Upper lobe of right lung (tissue), 1 donor: ENCODE measurements at places on chromosomes 13 and 19. TPM values are rescaled to one million over a fixed set of nuclear protein-coding genes. Genes with fewer than 3 reads are reported as not detected.

GRCh38 chr13:43441899-43442499 is 344.8 kb downstream of the ENOX1 start:
- DNase-seq, result no peak
- no peaks in the 10 kb centered on the region for H3K27me3 ChIP-seq
- no peaks in the 10 kb centered on the region for H3K36me3 ChIP-seq
- no peak overlapping the region for H3K4me3 ChIP-seq
- H3K27ac ChIP-seq, result no peak overlapping the region
- no peaks in the 10 kb centered on the region for H3K4me1 ChIP-seq

GRCh38 chr13:105643966-105644365 is 891.5 kb downstream of the EFNB2 start:
- no peak overlapping the region for H3K27ac ChIP-seq
- H3K4me1 ChIP-seq, result no peaks in the 10 kb centered on the region
- no peak for DNase-seq
- no peaks in the 10 kb centered on the region for H3K36me3 ChIP-seq

- DNase-seq, result no peak
- peaks cover 20% of the 10 kb centered on the region for H3K4me1 ChIP-seq
- H3K4me3 ChIP-seq, result peak overlapping the region; percentile 80
- peaks cover 11% of the 10 kb centered on the region for H3K36me3 ChIP-seq
- H3K27me3 ChIP-seq, result no peaks in the 10 kb centered on the region
- peak overlapping the region; percentile 95 for H3K27ac ChIP-seq
Measured at GRCh38 chr19:48991873-48992580, 1.1 kb downstream of the GYS1 start.

GRCh38 chr19:38293281-38293680 is 10.8 kb upstream of the C19orf33 start:
- H3K4me3 ChIP-seq, result no peak overlapping the region
- no peak for DNase-seq
- H3K27me3 ChIP-seq, result no peaks in the 10 kb centered on the region
- H3K4me1 ChIP-seq, result peaks cover 13% of the 10 kb centered on the region

DNA sequence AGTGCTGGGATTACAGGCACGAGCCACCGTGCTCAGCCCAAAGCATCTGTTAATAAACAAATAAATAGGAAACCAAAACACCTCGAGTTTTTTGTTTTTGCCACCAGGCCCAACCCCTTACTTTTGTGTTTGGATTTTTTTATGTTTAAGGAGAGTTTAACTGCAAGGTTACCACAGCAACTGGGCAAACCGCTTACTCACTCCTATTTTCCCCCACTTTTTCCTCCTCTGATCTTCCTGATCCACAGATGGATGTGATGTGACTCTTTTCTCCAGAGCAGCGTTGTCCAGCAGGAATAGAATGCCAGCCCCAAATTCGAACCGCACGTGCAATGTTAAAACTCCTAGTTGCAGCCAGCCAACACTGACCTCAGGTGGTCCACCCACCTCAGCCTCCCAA is 2.1 kb upstream of the PNMA8B start:
- no peak overlapping the region for H3K27ac ChIP-seq
- H3K4me3 ChIP-seq, result no peak overlapping the region
- H3K36me3 ChIP-seq, result no peaks in the 10 kb centered on the region
- peaks cover 16% of the 10 kb centered on the region for H3K4me1 ChIP-seq
- DNase-seq, result no peak

DNA sequence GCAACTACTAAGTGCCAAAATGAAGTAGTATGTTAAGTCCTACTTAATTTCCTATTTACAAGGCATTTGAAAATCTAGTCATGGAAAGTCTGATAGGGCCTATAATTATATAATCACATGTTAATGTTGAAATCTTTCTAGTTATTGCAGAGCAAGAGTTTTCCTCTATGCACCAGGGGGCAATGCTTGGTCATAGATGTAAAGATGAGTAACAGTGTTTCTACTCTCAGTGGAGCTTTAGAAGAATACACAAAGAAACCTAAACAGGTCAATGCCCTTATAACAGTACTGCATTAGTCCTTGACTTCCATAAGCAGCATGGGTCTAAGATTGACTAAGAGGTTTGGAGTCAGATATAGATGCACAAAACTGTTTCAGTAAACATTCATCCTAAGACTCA is 218.7 kb downstream of the KCTD12 start:
- no peaks in the 10 kb centered on the region for H3K36me3 ChIP-seq
- H3K27me3 ChIP-seq, result no peaks in the 10 kb centered on the region
- H3K4me3 ChIP-seq, result no peak overlapping the region
- H3K27ac ChIP-seq, result no peak overlapping the region

GRCh38 chr13:113086991-113087922 is 18.3 kb upstream of the F7 start:
- no peak overlapping the region for H3K4me3 ChIP-seq
- no peaks in the 10 kb centered on the region for H3K36me3 ChIP-seq
- H3K4me1 ChIP-seq, result no peaks in the 10 kb centered on the region
- H3K27ac ChIP-seq, result no peak overlapping the region

DNA sequence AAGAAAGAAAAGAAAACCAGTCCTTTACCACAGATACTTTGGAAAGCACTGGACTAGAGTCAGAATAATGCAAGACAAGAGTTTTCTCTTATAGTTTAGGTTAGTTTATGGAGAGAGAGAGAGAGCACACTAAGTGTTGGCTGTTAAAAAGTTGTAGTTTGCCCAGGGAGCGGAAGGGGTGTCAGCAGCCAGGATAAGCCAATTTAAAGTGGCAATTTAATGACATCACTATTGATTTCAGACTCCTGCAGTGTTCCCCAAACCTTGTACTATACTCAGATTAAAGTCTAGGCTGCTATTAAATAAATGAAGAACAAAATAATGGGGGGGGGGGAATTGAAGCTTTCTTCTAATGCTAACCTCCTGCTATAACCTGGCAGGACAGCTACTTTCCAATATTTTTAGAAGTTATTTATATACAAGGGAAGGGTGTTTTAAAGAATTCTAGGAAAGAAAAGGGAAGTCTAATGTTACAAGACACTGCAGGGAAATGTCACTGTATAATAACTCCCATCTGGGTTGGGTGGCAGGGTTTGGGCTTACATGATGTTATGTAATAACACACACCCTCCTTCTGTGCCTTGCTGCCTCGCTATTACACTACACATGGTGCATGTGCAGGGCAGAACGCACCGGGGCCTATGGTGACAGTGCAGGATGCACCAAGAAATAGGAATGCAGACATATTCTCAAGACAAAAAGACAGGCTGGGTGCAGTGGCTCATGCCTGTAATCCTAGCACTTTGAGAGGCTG is 19.9 kb downstream of the TPT1 start:
- H3K36me3 ChIP-seq, result no peaks in the 10 kb centered on the region
- H3K27ac ChIP-seq, result no peak overlapping the region
- peaks cover 13% of the 10 kb centered on the region for H3K4me1 ChIP-seq
- DNase-seq, result no peak
- no peaks in the 10 kb centered on the region for H3K27me3 ChIP-seq

DNA sequence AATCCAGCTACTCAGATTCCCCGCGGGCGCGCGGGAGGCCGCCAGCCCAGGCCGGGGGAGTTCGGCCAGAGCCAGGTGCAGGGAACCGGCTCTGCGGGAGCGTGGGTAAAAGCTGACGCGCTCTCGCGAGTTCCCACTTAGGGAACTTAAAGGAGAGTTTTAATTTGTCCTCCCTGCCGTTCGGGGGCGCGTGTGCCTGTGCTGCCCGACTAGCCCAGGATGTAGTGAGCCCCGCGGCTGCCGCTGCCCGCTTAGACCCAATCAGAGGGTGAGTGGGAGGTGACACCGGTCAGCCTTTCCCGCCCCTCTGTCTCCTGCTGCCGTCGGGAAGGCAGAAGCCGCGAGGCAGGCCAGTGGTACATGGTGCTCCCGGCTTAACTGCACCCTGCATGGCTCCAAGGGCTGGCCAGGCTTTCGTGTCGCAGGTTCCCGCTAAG is 36.0 kb upstream of the NEK3 start:
- no peaks in the 10 kb centered on the region for H3K27me3 ChIP-seq
- peak; percentile 89 for DNase-seq
- H3K36me3 ChIP-seq, result no peaks in the 10 kb centered on the region
- H3K27ac ChIP-seq, result peak overlapping the region; percentile 90
- H3K4me3 ChIP-seq, result peak overlapping the region; percentile 73
- peaks cover 16% of the 10 kb centered on the region for H3K4me1 ChIP-seq

DNA sequence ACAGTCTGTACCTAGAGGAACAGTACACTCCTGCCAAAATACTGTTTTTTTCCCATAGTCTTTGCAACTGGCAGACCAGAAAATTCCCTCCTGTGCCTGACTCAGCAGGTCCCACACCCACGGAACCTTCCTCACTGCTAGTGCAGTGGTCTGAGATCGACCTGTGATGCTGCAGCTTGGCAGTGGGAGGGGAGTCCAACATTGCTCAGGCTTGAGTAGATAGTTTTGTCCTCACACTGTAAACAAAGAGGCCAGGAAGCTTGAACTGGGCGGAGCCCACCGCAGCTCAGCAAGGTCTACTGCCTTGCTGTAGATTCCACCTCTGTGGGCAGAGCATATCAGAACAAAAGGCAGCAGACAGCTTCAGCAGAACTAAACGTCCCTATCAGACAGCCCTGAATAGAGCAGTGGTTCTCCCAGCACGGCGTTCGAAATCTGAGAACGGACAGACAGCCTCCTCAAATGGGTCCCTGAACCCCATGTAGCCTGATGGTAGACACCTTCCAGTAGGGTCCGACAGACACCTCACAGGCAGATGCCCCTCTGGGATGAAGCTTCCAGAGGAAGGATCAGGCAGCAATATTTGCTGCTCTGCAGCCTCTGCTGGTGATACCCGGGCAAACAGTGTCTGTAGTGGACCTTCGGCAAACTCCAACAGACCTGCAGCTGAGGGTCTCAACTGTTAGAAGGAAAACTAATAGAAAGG is 92.7 kb downstream of the SUCLA2 start:
- H3K27me3 ChIP-seq, result no peaks in the 10 kb centered on the region
- H3K4me1 ChIP-seq, result no peaks in the 10 kb centered on the region
- no peak overlapping the region for H3K27ac ChIP-seq
- no peak overlapping the region for H3K4me3 ChIP-seq
- H3K36me3 ChIP-seq, result no peaks in the 10 kb centered on the region

GRCh38 chr13:50236898-50237318 is 221.7 kb downstream of the KCNRG start:
- no peak overlapping the region for H3K4me3 ChIP-seq
- no peak for DNase-seq
- no peaks in the 10 kb centered on the region for H3K36me3 ChIP-seq
- H3K27ac ChIP-seq, result no peak overlapping the region
- peaks cover 8% of the 10 kb centered on the region for H3K4me1 ChIP-seq

DNA sequence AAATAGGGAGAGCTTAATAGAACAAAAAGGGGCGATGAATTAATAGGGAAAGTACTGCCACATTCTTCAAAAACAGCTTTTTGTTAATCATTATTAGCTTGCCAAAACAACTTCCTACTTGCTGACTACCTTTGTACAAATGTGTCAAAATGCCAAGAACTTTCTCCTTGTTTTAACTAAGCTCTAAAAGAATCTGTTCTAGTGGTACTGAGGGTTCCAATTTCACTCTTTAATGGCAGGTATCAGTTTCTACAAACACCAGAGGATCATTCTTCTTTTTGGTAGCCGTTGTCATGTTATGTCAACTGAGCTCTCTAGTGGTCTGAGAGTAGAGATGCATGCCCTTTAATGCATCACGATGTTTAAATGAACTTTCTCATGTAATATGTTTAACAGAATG is 29.4 kb upstream of the FBXL3 start:
- no peaks in the 10 kb centered on the region for H3K27me3 ChIP-seq
- no peak overlapping the region for H3K4me3 ChIP-seq
- peak overlapping the region; percentile 17 for H3K27ac ChIP-seq

DNA sequence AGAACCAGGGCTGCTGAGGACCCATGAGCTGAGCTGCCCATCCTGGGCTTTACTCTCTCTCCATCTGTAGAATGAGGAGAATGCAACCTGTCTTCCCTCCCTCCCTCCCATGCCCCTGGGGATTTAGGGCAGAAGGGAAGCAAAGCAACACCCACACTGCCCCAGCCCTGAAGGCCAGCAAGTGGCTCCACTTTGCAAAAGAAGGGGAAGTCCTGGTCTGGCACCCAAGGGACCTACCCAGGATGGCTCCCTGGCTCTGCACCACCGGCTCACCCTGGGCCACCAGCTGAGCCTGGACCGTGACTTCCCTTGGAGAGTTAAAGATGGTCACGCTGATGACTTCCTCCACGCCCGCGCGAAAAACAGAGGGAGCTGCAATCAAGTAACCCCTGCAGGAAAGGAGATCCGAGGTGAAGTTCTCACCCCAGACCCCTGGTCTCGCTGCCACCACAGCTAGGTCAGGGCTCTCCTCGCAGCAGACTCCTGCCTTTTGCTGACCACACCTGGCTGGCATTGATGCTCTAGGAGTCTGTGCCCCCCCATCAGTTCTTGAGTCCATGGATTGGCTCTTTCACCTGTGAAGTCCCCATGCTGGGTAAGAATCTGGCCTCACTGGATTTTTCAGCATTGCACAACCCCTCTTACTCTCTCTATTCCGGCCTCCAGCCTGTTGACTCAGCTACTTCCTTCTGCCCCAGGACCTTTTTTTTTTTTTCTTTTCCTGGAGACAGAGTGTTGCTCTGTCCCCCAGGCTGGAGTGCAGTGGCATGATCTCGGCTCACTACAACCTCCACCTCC is 4.6 kb downstream of the CPAMD8 start:
- peaks cover 25% of the 10 kb centered on the region for H3K4me1 ChIP-seq
- no peak overlapping the region for H3K4me3 ChIP-seq
- no peak for DNase-seq
- H3K27ac ChIP-seq, result peak overlapping the region; percentile 75
- no peaks in the 10 kb centered on the region for H3K36me3 ChIP-seq
- H3K27me3 ChIP-seq, result peaks cover 13% of the 10 kb centered on the region

- H3K4me3 ChIP-seq, result no peak overlapping the region
- H3K27ac ChIP-seq, result no peak overlapping the region
- no peak for DNase-seq
- H3K36me3 ChIP-seq, result no peaks in the 10 kb centered on the region
- H3K4me1 ChIP-seq, result no peaks in the 10 kb centered on the region
Measured at GRCh38 chr13:68667863-68668262, 1437.7 kb upstream of the PCDH9 start.

- no peak for DNase-seq
- H3K27me3 ChIP-seq, result no peaks in the 10 kb centered on the region
- H3K27ac ChIP-seq, result no peak overlapping the region
- no peaks in the 10 kb centered on the region for H3K4me1 ChIP-seq
Measured at GRCh38 chr13:19179916-19180315, 1.7 kb downstream of the TUBA3C start.

The ZNF486 gene
- total RNA-seq, result 4.3 TPM

The SYT3 gene
- 2.5 TPM for total RNA-seq

The GIPC3 gene
- total RNA-seq, result 6.5 TPM

The KLK2 gene
- total RNA-seq, result not detected

The IZUMO4 gene
- 6.8 TPM for total RNA-seq

The ZNF383 gene
- total RNA-seq, result 11.7 TPM

The ZNF45 gene
- 14.0 TPM for total RNA-seq

The SPRY2 gene
- 55.3 TPM for total RNA-seq
